GM23248 (cell line): ENCODE measurements at places on chromosomes 16 and 17. TPM values are rescaled to one million over a fixed set of nuclear protein-coding genes. Genes with fewer than 3 reads are reported as not detected.
A peak's percentile ranks its signal among the peaks of the same experiment; 100 is the strongest.

DNA sequence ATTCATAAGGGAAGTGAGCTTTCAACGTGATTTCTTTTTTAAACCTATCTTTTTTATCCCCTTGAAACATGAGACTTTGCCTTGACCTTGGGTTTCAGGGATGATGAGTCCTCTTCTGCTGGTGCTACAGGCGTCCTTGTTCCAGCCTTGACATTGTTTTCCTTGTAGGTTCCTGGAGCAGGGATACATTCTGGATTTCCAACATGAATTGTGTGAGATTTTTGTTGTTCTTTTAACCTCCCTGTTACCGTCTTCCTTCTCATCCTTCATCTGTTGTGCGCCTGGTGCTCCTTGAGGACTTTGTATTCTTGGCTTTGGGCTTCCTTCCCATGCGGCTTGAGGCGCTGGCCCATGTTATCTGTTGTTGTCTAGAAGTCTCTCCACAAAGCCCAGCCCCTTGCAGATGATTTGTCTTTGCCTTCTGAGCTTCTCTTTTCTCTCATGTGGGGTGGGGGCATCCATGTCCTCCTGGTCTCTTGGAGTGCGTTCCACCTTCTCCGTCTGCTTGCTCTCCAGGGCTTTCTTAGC is 283.6 kb downstream of the SNX29 start:
- no peaks in the 10 kb centered on the region for H3K36me3 ChIP-seq
- no peak overlapping the region for H3K27ac ChIP-seq
- H3K27me3 ChIP-seq: no peaks in the 10 kb centered on the region
- H3K4me3 ChIP-seq: no peak overlapping the region

DNA sequence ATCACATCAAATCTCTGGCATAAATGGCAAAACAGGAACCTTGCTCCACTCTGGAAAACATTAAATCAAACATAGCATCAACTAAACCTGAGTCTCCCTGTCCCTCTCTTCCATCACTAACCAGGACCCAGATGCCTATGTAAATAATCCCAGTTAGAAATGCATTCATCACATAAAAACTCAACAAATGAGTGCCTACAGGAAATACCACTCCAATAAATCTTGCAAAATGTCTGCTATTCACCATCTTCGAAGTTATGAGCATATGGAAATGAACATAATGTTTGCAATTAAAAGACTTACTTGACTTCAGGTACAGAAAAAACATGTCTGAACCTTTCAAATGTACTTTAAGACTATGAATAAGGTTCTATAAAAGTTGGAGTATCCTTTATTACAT is 425.0 kb downstream of the CDH11 start:
- no peaks in the 10 kb centered on the region for H3K36me3 ChIP-seq
- H3K4me3 ChIP-seq: no peak overlapping the region
- H3K4me1 ChIP-seq: peaks cover 7% of the 10 kb centered on the region; the same call in 1 of the 2 replicates
- DNase-seq: no peak
- H3K27ac ChIP-seq: no peak overlapping the region

GRCh38 chr17:15263206-15263579 is 1.9 kb downstream of the PMP22 start:
- H3K4me1 ChIP-seq: peaks cover 15% of the 10 kb centered on the region
- H3K36me3 ChIP-seq: no peaks in the 10 kb centered on the region
- H3K27me3 ChIP-seq: peaks cover 3% of the 10 kb centered on the region; the same call in 1 of the 2 replicates
- H3K27ac ChIP-seq: peak overlapping the region; percentile 90
- peak overlapping the region; percentile 94 for H3K4me3 ChIP-seq

The QPRT gene
- total RNA-seq: 0.32 TPM in 1 of 2 replicates, not detected in the other
